ENCODE measurements at places on chromosomes 2 and 18.

GRCh38 chr18:22169889-22170420, 566 bp downstream of the GATA6 start:
- no peak for DNase-seq

DNA sequence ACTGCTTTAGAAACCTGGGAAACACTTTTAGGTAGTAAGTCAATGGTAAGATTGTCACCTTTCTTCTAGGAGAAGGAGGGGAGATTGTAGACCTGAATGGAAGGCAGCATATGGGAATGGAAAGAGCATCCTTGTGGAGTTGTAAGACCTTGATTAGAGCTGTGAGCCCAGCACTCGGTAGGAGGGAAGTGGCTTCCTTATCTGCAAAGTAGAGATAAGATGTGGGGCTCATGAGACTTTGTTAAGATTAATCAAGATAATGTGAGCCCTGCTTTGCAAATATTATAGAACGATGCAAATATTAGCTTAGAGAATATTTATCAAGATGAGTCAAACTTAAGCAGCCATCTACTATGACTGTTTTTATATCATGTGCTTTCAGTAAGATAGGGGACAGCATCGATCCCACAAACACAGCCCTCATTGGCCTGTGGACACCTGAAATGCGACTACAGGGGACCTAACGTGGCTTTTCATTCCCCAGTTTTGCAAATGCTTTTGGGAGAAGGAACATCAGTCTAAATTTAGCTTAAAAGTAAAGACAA, 243.7 kb downstream of the LTBP1 start:
- DNase-seq = no peak

GRCh38 chr2:67660871-67661270, 263.7 kb downstream of the ETAA1 start:
- no peak for DNase-seq

GRCh38 chr2:100246163-100247145, 75.8 kb downstream of the LONRF2 start:
- DNase-seq = no peak

DNA sequence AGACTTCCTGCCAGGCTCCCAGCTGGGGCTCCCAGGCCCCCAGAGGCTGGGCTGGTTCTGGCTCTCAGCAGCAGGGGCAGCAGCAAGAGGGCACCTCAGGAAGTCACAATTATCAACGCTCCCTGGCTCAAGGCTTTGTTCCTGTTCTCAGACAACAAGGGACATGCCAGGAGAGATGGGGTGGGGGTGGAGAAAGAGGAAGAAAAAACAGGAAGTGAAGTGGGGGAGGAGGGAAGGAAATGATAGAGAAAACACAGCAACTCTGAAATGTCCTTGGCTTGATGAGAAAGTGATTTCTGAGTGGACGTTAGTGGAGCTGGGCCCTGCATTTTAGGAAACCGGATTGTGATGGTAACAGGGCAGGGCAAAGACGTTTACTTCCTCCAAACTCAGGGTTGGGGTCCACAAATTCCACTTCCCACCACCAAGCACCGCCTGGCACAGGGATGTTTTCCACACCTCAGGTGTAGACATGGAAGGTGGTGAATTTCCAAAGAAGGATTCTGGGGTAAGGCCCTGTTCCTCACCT, 40.4 kb downstream of the CYRIA start:
- DNase-seq = no peak

DNA sequence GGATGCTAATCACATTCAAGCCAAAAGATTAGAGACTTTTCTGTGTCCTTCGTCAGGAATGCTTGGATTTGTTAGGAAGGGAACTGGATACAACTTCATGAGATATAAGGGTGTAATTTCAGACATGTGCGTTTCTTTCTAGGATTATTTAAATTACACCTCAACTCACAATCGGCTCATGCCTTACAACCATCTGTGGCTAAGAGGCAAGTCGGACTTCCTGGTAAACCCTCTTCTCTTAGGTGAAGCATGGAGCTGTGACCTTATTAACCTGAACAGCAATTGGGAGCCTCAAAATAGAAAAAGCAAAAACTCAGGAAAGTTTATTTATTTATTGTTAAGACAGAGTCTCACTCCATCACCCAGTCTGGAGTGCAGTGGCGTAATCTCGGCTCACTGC, 61.8 kb downstream of the SEMA4F start:
- DNase-seq = no peak

- peak; percentile 15 for DNase-seq
Observed at GRCh38 chr2:25309402-25309801, 32.3 kb downstream of the DNMT3A start.

Data from NCI-H1092 (cell line).